Bronchial smooth muscle cell (primary cell): ENCODE measurements at places on chromosomes 3 and 15. TPM values are rescaled to one million over a fixed set of nuclear protein-coding genes. Genes with fewer than 3 reads are reported as not detected.

Gene INTS14
- total RNA-seq = 22.7 and 22.8 TPM in 2 replicates

Gene MEX3B
- total RNA-seq = 6.0 and 6.2 TPM in 2 replicates

Gene ACKR4
- total RNA-seq = 4.3 and 4.7 TPM in 2 replicates

Gene INKA1
- 10.1 and 12.1 TPM in 2 replicates for total RNA-seq

Gene FEZF2
- total RNA-seq = not detected in 2 replicates

Gene PLD1
- total RNA-seq = 9.5 and 15.5 TPM in 2 replicates

Gene ZNF770
- 14.2 and 22.2 TPM in 2 replicates for total RNA-seq

Gene GPX1
- total RNA-seq = 375 and 450 TPM in 2 replicates

Gene ADAMTS7
- total RNA-seq = 1.1 and 4.1 TPM in 2 replicates

Gene RARB
- 3.1 and 11.7 TPM in 2 replicates for total RNA-seq

Gene PAQR9
- 0.16 TPM in 1 of 2 replicates, not detected in the other for total RNA-seq

Gene MYO9A
- 37.0 and 53.4 TPM in 2 replicates for total RNA-seq

Gene OCA2
- total RNA-seq = not detected in 2 replicates

Gene MOBP
- under 0.01 TPM in 1 of 2 replicates, not detected in the other for total RNA-seq

Gene SNX33
- total RNA-seq = 14.0 and 21.8 TPM in 2 replicates

Gene CASR
- not detected in 2 replicates for total RNA-seq

Gene FGF7
- total RNA-seq = 393 and 762 TPM in 2 replicates

Gene ARGFX
- not detected in 2 replicates for total RNA-seq

Gene ANKRD28
- 159 and 168 TPM in 2 replicates for total RNA-seq

Gene LRRC28
- 11.3 and 14.3 TPM in 2 replicates for total RNA-seq

Gene TBL1XR1
- total RNA-seq = 240 and 309 TPM in 2 replicates

Gene DLEC1
- 0.09 and 0.16 TPM in 2 replicates for total RNA-seq

Gene CPLX3
- total RNA-seq = under 0.01 TPM in 1 of 2 replicates, not detected in the other

Gene SEMA6D
- total RNA-seq = 4.9 and 9.5 TPM in 2 replicates

Gene NPAP1
- under 0.01 TPM in 1 of 2 replicates, not detected in the other for total RNA-seq

Gene CD200R1
- total RNA-seq = 0.09 and 0.16 TPM in 2 replicates

Gene RAD18
- 2.8 and 4.9 TPM in 2 replicates for total RNA-seq

Gene IMPG2
- total RNA-seq = 0.32 and 0.86 TPM in 2 replicates

Gene HDDC3
- total RNA-seq = 10.2 and 16.2 TPM in 2 replicates

Gene IGDCC3
- not detected in 2 replicates for total RNA-seq

Gene C3orf70
- total RNA-seq = 0.16 and 0.34 TPM in 2 replicates

Gene LMAN1L
- not detected in 2 replicates for total RNA-seq

Gene EXD1
- under 0.01 TPM in 1 of 2 replicates, not detected in the other for total RNA-seq

Gene DUOXA1
- total RNA-seq = under 0.01 TPM in 2 replicates

Gene RFX7
- total RNA-seq = 2.5 and 3.6 TPM in 2 replicates

Gene MORC1
- not detected in 2 replicates for total RNA-seq

Gene CHRD
- 1.1 and 6.1 TPM in 2 replicates for total RNA-seq

Gene CLN6
- 4.4 and 7.1 TPM in 2 replicates for total RNA-seq

Gene SETD5
- 29.2 and 36.8 TPM in 2 replicates for total RNA-seq

Gene PLSCR2
- total RNA-seq = 0.32 TPM in 1 of 2 replicates, not detected in the other

Gene GOLGA8G
- not detected in 2 replicates for total RNA-seq

Gene TRIM42
- not detected in 2 replicates for total RNA-seq

Gene OR5K2
- total RNA-seq = not detected in 2 replicates
